T47D (cell line): ENCODE measurements at places on chromosomes 3 and 15.

DNA sequence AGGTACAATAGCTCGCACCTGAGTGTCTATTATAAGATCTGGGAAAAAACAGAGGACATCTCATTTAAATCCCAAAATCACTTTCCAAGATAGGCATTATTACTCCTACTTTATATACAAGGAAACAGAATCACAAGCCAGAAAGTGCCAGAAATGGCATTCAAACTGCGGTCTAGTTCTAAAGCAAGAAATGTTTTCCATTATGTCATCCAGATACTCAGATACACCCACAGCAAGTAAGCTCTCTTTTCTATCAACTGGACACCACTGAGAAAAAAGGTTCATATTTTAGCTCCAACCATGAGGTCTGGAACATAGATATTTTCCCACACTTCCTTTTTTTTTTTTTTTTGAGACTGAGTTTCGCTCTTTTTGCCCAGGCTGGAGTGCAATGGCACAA lies 8.1 kb downstream of the SLC33A1 start:
- DNase-seq = no peak

GRCh38 chr3:25897019-25897418 lies 107.1 kb downstream of the OXSM start:
- peak; percentile 42 for DNase-seq

GRCh38 chr3:21168471-21168870 lies 582.5 kb downstream of the ZNF385D start:
- no peak for DNase-seq

DNA sequence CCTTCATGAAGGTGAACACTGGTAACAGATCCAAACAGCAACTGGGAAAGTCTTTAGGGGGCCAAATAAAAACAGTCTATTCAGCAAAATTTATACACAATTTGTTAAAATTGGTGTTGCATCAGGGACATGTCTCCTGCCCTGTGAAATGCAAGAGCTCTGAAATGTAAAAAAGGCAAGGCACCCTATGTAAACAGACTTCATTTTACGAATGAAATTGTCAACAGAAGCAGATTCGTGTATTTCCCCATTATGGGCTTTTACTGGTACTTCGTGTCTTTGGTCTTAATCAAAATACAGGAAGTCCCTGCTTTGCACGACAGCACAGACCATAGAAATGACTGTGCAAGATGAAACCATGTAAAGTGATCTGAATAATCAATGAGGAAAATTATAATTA lies 127.3 kb upstream of the THBS1 start:
- no peak for DNase-seq

- DNase-seq = no peak
These were observed 71.4 kb upstream of the PLSCR4 start for GRCh38 chr3:146322216-146322817.

GRCh38 chr3:114112696-114113095 lies 56.2 kb downstream of the QTRT2 start:
- DNase-seq = no peak

DNA sequence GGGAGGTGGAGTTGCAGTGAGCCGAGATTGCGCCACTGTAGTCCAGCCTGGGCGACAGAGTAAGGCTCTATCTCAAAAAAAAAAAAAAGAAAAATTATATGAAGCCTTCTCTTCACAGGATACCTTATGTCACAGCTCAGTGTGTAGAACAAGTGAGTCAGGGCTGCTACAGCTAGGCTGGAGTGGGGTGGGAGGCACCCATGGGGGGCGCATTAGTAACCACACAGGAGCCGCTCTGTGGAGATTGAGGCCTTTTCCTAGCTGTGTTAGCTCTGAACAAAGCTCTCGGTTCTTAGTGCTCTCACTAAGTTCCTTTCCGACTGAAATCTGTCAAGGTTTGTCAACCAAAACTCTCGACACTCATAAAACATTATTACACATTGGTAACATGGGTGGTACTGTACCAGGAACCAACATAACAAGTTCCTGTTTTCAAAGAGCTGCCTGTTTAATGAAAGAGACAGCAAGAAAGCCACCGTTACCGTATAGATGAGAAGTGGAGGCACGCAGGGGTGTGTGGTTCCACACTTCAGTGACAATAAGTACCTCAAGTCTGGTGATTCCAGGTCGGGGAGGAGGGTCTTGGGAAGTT lies 4.5 kb downstream of the LRRC31 start:
- no peak for DNase-seq

- no peak for DNase-seq
These were observed 1048.5 kb downstream of the NTRK3 start for GRCh38 chr15:87207990-87208580.
